ENCODE measurements at places on chromosomes 5 and 9.
A peak's percentile ranks its signal among the peaks of the same experiment; 100 is the strongest.

DNA sequence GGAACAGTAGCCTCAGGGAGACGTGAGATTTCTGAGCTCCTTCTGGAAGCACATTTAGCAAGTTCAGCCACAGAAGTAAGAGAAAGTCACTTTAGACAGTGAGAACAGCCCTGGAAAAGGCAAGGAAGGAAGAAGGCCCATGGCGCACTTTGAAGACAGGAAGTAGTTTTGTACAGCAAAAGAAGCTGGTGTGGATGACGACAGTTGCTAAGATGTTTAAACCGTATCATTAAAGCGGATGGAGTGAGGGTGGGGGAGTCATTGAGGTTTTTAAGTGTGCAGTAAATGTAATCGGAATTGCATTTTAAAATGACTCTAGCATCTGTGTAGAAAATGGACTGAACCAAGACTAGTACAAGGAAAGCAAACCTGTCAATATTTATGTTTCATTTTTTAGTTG is 15.3 kb upstream of the TRPM3 start:
- DNase-seq: no peak

GRCh38 chr5:151718646-151719045 is 31.9 kb upstream of the SPARC start:
- no peak for DNase-seq

DNA sequence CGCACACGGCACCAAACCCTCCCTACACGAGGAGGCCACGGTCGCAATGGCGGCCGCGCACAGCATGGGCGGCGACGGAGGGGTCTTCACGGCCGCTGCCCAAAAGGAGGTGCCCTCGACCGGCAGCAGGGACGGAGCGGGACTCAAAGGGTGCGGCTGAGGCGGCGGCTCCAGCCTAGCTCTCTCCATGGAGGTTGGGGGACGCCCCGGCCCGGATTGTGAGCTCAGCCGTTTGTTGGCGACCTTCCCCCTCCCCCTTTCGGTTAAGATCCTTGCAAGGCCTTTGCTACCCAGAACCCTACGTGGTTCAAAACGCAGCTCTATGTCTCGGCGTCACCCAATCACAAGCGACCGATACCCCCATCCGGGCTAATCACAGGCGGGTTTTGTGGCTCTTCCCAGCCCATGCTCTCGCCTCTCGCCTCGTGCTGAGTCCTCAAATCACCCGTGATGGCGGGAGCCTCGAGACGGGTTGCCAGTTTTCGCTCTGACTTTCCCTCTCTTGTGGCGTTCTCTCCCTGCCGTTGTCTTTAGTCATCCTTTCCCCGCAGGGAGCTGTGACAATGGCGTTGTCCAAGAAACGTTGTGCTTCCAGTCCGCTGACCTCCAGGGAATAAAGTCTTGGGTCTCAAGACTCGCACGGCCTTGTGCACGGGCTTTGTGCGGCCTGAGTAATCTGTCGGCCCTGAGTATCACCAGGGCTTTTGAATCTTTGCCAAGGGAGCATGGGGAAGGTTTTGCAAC is 19.5 kb downstream of the C5orf52 start:
- no peak for DNase-seq

- DNase-seq: no peak
Observed at GRCh38 chr9:1747417-1747967, 267.7 kb upstream of the SMARCA2 start.

DNA sequence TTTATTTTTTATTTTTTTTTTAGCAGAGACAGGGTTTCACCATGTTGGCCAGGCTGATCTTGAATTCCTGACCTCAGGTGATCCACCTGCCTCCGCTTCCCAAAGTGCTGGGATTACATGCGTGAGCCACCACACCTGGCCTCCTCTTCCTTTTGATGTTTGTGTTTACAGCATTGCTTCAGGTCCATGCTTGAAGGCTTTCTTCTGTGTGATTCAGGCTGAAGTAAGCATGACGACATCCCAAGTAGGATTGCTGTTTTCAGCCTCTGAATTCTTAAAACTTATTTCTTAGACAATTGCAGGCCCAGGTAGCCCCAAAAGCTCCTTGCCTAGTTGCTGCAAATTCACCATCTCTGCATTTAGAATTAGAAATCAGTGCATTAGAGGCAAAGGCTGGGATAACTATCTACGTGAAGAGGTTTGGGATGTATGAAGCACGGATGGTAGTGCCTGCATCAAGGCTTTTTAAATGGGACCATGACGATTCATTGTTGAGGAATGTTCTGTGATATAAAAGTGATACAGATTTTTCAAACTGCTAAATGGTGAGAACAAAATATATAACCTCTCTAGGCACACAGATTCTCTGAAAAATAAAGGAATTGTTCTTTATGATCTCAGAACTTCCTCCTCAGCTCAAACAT is 3.0 kb upstream of the ETF1 start:
- no peak for DNase-seq

DNA sequence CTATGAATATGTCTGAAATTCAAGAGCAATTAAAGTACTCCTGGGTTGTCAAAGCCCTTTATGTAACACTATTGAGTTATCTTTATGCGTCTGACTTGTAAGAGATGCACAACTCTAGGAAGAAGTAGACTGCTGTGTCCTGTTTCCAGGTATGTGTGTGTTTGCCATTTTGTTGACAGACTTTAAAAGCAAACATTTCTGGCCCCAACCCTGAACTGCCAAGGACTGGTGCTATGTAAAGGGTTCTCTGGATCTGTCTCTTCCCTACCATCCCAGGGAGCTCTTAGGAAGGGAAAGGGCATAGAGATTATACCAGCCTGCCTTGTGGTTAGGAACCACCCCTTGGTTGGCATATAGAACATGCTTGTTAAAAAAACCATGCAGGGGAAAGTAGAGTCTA is 12.1 kb downstream of the SLC22A5 start:
- no peak for DNase-seq

- DNase-seq: no peak
Observed at GRCh38 chr5:95686651-95687050, 3.9 kb upstream of the SPATA9 start.

DNA sequence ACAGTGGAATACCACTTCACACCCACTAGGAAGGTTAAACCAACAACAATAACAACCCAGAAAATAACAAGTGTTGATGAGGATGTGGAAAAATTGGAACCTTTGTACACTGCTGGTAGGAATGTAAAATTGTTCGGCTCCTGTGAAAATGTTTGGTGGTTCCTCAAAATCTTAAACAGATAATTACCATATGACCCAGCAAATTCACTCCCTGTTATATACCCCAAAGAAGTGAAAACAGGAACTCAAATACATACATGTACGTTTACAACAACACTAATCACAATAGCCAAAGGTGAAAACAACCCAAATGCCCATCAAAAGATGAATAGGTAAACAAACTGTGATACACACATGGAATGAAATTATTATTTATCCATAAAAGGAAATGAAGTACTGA is 178.5 kb upstream of the PHYKPL start:
- no peak for DNase-seq

- DNase-seq: no peak
Observed at GRCh38 chr9:133340256-133340655, 4.3 kb upstream of the SURF6 start.

DNA sequence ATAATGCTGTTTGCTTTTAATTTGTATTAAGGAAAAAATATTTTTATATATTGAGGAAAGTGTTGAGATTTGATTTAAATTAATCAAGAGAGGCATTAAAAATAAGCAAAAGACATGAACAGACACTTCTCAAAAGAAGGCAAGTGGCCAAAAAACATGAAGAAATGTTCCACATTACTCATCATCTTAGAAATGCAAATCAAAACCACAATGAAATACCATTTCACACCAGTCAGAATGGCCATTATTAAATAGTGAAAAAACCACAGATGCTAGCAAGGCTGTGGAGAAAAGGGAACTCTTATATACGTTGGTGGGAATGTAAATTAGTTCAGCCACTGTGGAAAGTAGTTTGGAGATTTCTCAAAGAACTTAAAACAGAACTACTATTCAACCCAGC is 45.9 kb downstream of the RANBP17 start:
- no peak for DNase-seq

- DNase-seq: peak; percentile 49
Observed at GRCh38 chr5:152532714-152533113, 127.6 kb upstream of the NMUR2 start.

DNA sequence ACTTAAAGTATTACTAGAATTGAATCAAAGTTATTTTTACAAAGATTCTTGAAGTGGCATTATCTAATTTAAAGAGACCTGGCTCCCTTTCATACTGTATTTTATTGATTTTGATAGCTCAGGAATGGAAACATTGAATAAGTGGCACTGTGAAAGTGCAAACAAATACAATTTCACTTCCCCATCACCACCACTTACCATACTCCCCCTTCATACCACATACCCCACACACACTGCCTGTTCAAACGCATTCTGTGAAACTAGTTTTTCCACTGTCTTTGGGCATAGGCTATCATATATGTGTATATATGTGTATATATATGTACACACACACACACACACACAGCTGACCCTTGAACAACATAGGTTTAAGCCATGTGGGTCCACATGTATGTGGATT is 62.1 kb upstream of the ATG10 start:
- DNase-seq: no peak

GRCh38 chr9:16106021-16106571 is 553.3 kb downstream of the CCDC171 start:
- no peak for DNase-seq

GRCh38 chr5:89336111-89336510 is 453.1 kb upstream of the MEF2C start:
- DNase-seq: no peak

GRCh38 chr9:69207503-69207902 is 33.4 kb downstream of the TJP2 start:
- no peak for DNase-seq

DNA sequence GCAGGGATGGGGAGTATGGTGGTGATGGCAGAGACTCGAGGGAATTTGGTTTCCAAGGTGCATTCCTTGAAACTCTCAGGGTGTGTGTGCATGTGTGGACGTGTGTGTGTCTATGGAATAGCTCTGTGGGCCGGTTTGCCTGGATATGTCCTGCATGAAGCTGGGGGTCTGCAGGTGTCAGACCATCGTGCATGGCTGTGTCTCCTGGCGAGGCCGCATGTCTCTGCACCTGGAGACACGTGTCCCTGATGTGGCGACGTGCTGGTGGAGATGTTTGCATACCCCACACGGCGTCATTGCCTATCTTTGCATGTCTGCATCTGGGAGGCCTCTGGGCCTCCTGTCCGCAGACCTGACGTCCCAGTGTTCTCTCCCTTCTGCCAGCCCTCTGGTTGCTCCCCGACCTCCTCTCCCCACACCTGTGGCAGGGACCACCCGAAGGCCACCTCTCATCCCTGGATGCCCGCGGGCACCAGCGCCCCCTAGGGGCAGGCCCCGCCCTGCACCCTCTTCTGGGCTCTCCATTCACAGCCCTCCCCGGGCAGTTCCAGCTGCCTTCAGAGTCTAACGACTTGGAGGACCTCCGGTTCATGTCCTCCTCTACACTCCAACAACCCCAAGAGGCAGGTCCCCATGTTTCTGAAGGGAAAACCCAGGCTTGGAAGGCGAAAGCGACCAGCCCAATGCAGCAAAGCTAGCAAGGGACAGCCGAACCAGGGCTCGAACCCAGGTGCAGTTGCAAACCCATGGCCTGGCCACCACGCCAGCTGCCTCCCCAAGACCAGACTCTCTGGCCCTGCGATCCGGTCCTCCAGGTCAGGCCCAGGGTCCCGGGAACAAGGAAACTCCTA is 88.6 kb downstream of the LMX1B start:
- no peak for DNase-seq

- no peak for DNase-seq
Observed at GRCh38 chr5:134515801-134516200, 9.7 kb upstream of the JADE2 start.

- DNase-seq: no peak
Observed at GRCh38 chr9:132681561-132681960, 11.3 kb downstream of the GTF3C4 start.

- DNase-seq: no peak
Observed at GRCh38 chr9:129838707-129839259, 3.5 kb downstream of the USP20 start.

- DNase-seq: no peak
Observed at GRCh38 chr5:158838781-158839180, 260.9 kb downstream of the EBF1 start.

DNA sequence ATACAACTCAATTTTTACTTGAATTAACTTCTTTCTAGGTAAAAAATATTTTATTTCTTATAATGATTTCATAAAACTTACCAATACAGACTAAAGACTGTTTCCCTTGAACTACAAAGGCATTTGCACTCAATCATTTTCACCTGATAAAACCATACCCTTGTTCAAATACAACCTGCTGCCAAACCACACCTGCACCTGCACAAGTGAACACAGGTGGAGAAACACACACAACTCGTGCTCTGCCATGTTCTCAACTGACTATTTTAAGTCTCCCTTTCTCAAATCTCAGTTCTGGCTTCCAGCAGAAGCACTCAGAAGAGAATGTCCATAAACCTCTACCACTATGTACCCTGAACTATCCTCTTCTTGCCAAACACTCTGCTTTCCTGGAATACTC is 1892.1 kb downstream of the MAT2B start:
- no peak for DNase-seq

- no peak for DNase-seq
Observed at GRCh38 chr5:76257897-76258296, 145.2 kb upstream of the IQGAP2 start.

DNA sequence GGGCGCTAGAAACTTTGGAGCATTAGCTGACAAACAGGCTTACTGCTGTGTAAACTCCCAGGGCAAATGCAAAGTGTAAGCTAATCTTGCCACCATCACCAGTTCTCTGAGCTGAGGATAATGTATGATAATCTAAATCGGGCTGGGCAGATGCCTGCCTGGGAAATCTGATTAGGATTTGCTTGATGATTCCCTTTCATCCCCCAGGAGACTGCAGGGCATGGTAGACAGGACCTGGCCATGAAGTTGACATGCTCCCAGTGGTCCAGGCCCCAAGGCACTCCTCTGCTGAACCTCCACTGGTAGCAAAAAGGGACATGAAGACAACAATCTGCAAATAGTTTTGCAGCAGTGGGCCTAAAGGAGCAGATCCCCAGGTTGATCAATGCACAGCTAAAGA is 317.5 kb downstream of the SPOCK1 start:
- no peak for DNase-seq

DNA sequence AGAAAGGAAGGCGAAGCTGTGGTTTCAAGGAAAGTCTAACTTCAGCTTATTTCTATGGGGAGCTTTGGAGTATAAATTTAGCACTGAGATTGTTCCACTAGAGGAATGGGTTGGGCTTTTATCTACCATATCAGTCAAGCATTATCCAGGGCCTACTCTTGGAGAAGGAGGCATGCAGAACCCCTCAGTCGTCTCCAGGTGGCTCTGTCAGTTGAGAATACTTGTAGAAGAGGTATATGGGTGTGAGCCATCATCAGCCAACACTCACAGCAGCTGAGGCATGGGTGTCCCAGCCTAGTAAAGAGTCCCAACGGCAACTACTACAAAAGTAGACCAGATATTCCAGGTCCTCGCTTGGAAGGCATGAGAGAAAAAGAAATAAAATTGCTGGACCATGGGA is 548.5 kb upstream of the GRAMD2B start:
- DNase-seq: no peak

- DNase-seq: no peak
Observed at GRCh38 chr5:180595381-180596114, 4.2 kb upstream of the SCGB3A1 start.

Data from NCI-H2029 treated with DMSO at 0.1 percent for 48 hours (cell line).